ENCODE measurements at places on chromosomes 5 and 9.
A peak's percentile ranks its signal among the peaks of the same experiment; 100 is the strongest.

GRCh38 chr9:4402501-4402900 lies 87.8 kb upstream of the SLC1A1 start:
- DNase-seq = no peak

- DNase-seq = no peak
These were observed 140.5 kb downstream of the SLIT3 start for GRCh38 chr5:169160405-169160901.

DNA sequence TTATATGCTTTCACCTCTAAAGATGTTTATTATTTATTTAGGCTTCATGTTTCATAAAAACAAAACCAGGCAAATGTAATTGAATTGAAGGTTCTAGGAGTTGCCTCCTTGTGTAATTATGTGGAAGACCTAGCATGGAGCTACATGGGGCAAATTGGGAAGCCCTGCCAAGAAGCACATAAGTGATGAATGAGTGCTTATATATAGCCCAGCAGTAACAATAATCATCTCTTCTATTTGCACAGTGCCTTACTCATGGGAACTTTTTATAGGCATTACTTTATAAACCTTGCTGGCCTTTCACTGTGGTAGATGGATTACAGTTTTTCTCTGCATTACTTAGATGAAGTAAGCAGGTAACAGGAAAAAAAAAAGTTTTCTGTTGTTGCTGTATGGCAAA lies 40.0 kb upstream of the GRAMD2B start:
- no peak for DNase-seq

GRCh38 chr5:176677209-176677939 lies 30.1 kb downstream of the TSPAN17 start:
- DNase-seq = no peak

GRCh38 chr5:103166706-103167105 lies 46.6 kb downstream of the PPIP5K2 start:
- DNase-seq = no peak

DNA sequence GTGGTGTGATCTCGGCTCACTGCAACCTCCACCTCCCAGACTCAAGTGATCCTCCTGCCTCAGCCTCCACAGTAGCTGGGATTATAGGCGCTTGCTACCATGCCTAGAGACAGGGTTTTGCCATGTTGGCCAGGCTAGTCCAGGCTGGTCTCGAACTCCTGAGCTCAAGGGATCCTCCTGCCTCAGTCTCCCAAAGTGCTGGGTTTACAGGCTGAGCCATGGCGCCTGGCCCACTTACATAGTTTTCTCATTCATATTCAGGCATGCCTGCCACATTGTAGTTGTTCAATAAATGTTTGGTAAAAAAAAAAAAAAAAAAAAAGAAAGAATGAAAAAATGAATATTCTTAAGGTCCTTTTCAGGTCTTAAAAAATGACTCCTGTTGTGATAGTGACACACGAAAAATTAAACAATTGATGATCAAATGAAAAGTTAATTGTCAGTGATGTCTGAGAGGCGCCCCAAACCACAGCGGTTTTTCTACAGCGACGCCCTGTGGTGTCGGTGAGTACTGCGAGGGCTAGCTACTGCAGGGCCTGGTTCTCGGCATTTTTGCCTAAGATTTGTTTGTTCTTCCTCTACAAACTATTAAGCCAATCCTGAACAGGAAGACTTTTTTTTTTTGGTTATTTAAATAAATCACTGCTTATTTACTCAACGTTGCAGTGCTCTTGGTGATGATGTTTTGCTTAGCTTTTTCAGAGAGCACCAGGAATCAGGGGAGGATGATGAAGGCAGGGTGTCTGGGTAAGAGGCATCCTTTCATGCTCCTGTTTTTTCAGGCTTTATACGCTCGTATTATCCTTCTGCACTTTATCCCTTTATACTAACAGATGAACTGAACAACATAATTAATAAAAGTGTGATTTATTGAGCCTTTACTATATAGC lies 67.0 kb upstream of the DPYSL3 start:
- peak; percentile 90 for DNase-seq

DNA sequence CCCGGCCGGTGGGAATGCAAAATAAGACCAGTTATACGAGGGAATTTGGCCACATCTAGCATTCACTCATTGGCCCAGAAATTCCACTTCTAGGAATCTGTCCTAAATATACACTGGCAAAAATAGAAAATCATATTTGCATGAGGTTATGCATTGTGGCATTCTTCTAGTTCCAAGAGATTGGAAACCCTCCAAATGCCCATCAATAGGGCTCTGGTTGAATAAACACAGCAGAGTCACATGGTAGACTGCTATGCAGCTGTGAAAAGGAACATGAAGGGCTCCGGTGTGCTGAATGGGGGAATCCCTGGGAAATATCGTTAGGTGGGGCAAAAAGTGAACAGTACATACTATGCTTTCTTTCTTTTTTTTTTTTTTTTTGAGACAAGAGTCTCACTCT lies 36.8 kb downstream of the PTGES start:
- no peak for DNase-seq

Measured in aorta (tissue), 5 donors.